ENCODE measurements at places on chromosomes 3 and 15.

- DNase-seq = peak; percentile 53
Measured at GRCh38 chr3:20682573-20682972, 496.6 kb upstream of the SGO1 start.

DNA sequence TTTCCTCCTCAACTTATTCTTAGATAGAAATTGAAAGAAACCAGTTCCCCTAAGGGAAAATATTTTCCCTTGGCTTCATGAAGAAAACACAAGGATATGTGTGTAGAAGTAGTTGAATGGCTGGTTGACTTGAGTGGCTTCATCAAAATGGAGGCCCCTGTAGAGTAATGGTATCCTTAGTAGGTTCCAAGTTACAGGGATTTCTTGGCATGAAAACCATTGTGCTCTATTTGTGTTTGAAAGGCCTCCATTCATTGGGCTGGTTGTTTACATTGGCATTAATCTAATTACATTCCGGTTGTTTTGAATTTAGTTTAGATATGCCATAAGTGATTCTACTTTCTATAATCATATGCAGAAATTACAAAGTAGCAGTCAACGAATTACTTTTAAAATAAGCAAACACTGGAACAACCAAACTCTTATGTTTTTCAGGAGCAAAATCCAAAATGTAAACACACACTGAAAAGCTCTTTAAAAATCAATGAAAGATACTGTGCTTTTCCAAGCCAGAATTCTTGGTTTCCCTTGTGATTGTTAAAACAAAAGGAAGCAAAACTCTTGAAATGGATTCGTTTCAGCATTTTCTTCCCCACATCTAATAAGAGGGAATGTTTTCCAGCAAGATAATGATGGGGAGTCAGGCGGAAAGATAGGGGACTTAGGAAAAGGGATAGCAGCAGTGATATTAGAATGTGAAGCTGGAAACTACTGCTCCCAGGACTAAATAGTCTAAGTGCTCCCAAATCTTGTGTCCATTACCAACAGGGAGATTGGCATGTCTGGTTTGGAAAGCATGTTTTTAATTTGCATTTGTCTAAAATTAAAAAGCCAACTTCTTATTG lies 77.0 kb downstream of the EPHA3 start:
- no peak for DNase-seq

DNA sequence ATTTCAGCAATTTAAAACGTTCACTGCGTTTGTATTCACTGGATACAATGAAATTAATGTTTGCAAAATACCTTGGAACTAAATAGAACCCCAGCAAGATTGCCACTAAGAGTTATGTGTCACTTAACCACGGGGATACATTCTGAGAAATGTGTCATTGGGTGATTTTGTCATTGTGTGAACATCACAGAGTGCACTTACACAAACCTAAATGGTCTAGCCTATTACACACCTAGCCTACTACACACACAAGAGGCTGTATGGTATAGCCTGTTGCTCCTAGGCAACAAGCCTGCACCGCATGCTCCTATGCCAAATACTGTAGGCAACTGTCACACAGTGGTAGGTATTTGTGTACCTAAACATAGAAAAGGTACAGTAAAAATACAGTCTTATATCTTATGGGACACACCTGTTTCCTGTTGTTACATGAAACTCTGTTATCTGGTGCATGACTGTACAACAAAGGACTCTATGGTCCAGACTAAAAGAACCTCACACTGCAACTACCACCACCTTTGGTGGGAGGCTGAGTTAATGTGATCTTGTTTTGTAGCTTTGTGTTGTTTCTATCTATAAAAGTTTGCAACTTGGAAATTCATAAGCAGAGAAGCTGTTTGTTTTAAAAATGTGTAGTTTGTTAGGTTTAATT lies 92.2 kb upstream of the NTRK3 start:
- no peak for DNase-seq

- no peak for DNase-seq
Measured at GRCh38 chr15:70038730-70039392, 58.9 kb downstream of the TLE3 start.

GRCh38 chr3:48215876-48216275 lies 7.4 kb upstream of the CAMP start:
- DNase-seq = no peak

GRCh38 chr3:147736226-147736625 lies 327.1 kb downstream of the ZIC1 start:
- no peak for DNase-seq

DNA sequence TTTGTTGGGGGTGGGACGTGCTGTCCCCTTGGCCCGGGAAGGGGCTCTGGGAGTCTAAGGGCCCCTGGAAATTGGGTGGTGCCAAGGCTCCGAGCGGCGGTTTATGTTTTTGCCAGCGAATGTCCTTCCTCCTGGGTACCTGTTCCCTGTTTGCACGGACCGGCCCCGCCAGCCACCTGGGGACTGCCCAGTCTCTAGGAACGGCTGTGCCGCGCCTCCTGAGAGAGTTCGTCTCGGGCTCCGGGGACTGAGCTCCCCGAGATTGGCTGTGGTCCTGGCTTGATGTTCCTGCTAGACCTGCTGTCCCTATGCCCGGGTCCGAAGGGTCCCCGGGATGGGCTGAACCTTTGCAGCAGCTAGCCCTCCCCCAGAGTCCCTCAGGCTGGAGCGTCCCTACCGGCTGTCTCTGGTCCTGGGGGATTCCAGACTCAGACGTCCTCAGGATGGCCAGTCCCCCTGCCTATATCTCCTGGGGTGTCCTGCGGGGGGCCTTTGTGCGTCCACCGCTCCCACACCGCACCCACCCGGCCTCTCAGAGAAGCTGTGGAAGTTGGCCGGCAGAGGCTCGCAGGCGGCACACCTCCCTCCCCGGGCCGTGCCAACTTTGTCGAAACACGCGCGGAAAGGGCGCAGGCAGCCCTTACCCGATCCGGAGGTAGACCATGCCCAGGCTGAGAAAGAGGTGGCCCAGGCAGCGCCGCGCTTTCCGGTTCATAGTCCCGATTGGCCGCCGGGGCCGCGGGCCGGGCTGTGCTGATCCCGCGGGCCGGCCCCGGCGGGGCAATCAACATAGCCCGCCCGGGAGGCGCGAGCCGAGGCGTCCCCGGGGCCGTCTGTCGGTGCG lies 547 bp downstream of the WNT7A start:
- DNase-seq = no peak

DNA sequence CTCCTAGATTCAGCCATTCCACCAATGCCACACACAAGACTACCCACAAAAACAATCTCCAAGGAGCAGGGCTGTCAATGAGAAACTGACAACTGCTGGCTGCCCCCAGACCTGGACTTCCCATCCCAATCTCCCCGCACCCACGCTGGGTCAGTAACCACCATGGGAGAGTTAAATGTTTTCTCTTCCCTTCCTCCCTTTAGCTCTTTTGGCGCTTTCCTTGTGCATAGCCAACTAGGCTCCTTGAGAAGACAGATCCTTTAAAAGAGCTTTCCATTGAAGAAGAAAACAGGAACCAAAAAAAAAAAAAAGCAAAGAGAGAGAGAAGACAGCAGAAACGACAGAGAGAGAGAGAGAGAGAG lies 8.3 kb downstream of the BCL6 start:
- DNase-seq = no peak

DNA sequence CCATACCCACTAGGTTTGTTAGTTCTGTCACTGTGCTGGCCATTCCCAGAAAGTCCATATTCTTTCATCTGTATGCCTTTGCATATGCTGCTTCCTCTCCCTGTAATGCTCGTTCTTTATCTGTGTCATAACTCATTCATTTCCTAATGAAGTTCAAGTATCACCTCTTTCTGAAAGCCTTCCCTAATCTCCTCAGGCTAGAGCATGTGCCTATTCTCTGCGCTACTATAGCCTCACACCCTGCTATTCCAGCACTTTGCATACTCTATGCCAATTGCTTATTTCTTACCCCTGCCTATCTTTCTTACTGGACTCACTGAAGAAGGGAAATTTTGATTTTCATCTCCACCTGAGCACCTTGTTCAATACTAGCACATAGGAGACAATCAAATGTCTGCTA lies 25.6 kb upstream of the C2CD4B start:
- DNase-seq = no peak

- peak; percentile 85 for DNase-seq
Measured at GRCh38 chr3:170811928-170812591, 57.9 kb downstream of the RPL22L1 start.

GRCh38 chr15:79973456-79974195 lies 2.6 kb upstream of the BCL2A1 start:
- no peak for DNase-seq

DNA sequence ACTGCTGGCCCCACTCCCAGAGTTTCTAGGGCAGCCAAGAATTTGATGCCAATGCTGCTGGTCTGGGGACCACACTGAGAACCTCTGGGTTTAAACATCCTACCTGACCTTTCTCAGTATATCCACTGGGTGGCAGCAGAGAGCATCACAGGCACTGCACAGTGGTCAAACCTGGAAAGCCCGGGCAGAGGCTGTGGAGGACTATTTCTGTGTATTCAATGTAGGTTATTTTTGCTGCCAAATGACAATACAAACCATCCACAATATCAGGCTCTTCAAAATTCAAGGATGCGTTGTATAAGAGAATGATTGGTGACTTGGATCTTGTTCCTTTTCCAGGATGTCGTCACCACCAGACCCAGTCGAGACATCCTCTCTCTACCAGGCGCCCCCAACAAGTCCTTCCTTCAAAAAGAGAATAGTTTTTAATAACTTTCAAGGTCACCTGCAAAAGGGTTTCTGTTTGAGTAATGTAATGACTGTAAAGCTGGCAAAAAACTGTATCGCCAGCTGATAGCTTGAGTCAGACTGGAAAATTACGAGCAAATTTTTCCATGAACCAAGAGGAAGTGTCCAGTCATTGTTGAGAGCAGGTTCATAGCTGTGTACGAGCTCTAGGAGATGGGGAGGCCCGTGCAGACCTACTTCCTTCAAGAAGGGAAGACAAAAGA lies 30.5 kb upstream of the MYZAP start:
- DNase-seq = peak; percentile 61

DNA sequence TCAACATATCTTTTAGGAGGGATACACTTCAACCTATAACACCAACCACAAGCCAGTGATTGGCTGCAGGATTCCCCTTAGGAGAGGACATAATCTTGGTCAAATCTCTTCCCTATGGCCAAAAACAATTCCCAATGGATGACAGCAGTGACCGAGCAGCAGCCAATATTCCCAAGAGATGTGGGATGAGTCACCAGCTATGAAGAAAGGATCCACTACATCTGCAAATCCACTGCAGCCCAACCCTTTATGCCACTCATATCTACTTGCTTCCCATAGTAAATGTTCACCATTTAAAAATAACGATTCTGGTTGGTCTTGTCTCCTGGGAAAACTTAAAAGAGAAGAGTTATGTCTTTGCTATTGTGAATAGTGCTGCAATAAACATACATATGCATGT lies 4.5 kb upstream of the IQCF5 start:
- DNase-seq = no peak

DNA sequence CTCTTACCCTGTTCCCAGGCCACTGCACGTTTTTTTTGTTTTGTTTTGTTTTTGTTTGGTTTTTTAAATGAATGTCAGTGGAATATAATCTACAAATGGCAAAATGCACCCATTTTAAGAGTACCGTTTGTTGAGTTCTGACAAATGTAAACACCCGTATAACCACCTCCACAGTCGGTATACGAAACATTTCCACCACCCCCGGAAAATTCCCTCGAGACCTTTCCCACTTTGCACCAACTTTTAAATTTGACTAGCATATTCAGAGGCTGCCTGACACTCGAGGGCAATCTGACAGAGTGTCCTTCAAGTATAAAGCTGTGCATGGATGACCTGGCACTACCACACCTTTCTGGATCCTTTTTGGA lies 613 bp upstream of the ARHGEF3 start:
- DNase-seq = no peak

GRCh38 chr3:83934192-83935021 lies 1024.4 kb upstream of the CADM2 start:
- peak; percentile 2 for DNase-seq

GRCh38 chr3:79506751-79507150 lies 261.0 kb downstream of the ROBO1 start:
- DNase-seq = no peak

DNA sequence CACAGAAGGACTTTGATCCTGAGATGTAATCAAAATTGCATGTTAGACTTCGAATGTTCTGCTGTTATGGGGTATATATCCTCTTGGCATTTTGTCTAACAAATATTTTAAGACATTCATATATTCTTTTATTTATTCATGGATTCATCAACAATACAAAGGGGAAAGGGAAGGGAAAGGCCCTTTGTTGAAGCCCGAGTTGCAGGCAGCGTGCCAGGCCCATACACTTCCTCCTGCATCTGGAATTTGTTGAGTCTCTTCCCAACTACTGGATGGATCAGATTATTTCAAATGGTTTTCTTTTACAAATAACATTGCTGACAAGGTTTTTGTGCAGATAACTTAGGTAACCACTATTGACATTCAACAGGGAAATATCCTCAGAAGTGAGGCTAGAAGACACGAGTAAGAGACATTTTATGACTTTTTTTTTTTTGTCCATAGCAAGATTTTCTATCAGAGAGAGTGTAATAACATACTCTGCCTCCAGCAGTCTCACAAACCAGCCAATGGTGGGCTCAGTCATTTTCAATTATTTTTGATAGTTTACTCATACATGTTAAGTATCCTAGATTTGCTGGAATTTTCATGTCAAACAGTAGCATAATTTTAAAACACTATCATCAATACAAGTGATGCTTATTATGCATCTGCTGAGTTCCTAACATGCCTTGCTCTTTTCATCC lies 94.3 kb downstream of the RPL39L start:
- DNase-seq = peak; percentile 28

- no peak for DNase-seq
Measured at GRCh38 chr3:48320996-48321395, 12.5 kb downstream of the SPINK8 start.

- no peak for DNase-seq
Measured at GRCh38 chr3:132847849-132848625, 125.8 kb upstream of the NPHP3 start.

GRCh38 chr15:76951220-76951619 lies 19.7 kb downstream of the RCN2 start:
- no peak for DNase-seq

GRCh38 chr15:89171136-89172072 lies 50.0 kb downstream of the RLBP1 start:
- peak; percentile 20 for DNase-seq

- DNase-seq = no peak
Measured at GRCh38 chr3:7659079-7659478, 798.2 kb downstream of the GRM7 start.

- peak; percentile 39 for DNase-seq
Measured at GRCh38 chr3:3778216-3778615, 21.0 kb upstream of the LRRN1 start.

DNA sequence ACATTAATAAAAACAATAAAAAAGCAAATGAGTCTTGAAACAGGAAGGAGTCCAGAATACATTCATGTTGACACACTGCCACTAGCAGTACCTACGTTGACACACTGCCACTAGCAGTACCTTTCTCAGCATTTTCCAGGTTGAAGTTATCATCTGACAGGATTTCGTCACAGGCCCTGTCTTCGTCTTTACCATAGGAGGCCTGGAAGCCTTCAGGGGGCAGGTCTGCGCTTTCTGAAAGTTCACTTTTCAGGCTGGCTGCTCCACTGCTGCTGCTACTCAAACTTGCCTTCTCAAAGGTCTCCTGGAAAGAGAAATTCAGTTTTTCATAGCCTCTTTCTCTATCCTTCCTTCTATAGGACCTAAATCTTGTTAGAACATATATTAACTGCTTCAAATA lies 194.7 kb downstream of the NEK10 start:
- no peak for DNase-seq
